ENCODE measurements at places on chromosomes 16 and 17. TPM values are rescaled to one million over a fixed set of nuclear protein-coding genes. Genes with fewer than 3 reads are reported as not detected.
A peak's percentile ranks its signal among the peaks of the same experiment; 100 is the strongest.

DNA sequence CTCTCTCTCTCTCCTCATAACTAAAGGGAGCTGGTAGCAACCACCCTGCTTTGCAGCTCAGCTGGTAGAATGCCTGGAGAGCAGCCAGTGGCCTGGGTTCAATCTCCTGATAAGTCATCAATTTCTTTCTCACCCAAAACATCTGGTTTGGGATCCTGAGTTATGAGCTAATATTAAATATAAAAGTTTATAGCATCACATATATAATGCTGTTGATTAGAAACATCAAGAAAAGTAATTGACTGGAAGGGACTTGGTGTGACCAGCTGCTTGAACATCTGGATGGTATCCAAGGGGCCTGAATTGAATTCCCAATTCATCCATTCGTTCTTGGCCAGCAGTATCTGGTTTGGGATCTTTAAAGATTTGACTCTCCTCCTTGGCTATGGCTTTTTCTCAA is 12.2 kb upstream of the ELAC2 start:
- DNase-seq, result no peak

DNA sequence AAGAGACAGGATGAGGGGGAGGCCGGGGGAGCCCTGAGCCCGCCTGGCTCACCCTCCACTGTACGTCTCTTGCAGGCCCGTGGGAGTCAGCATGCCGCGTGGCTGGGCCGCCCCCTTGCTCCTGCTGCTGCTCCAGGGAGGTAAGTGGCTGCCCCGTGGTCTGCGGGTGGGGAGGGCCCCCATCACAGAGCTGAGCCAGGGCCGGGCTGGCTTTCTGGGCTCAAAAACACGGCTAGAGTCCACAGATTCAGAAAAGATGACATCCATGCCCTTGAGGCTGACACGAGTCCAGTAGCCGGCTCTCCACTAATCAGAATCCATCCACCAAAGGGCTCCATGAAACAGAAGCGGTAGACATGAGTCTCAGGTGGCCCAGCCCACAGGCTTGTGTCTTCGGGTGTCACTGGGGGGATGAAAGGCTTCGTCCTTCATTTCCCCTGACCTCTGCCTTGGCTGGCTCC is 28.0 kb downstream of the IL21R start:
- DNase-seq, result no peak

- peak; percentile 62 for DNase-seq
These were observed 497.5 kb upstream of the SALL1 start for GRCh38 chr16:51648526-51648925.

- DNase-seq, result no peak
These were observed 2.5 kb downstream of the KRT33A start for GRCh38 chr17:41347869-41348760.

- no peak for DNase-seq
These were observed 2409.2 kb downstream of the TP53TG3F start for GRCh38 chr16:35868630-35869029.

- DNase-seq, result no peak
These were observed 11.8 kb upstream of the CLTC start for GRCh38 chr17:59607817-59608403.

DNA sequence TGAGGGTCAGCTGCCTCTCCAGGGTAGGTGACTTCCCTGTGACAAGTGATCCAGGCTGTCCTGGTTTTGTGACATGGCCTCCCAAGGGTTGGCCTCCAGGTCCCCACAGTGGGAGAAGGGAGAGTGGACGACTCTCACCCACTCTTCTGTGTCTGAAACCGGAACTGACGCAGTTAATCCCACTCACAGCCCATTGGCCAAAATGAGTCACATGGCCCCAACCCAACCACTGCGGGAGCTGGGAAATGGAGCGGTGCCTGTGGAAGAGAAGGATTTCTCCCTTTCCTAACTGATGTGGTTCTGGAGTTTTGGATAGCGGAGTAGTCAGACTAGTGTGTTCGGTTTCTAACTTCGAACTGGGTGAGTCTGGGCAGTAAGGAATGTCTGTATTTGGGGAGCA is 79.4 kb downstream of the ABCC6 start:
- DNase-seq, result no peak

- no peak for DNase-seq
These were observed 33.8 kb downstream of the CBFA2T3 start for GRCh38 chr16:88943131-88943664.

- no peak for DNase-seq
These were observed 32.1 kb upstream of the SREBF1 start for GRCh38 chr17:17868641-17869522.

DNA sequence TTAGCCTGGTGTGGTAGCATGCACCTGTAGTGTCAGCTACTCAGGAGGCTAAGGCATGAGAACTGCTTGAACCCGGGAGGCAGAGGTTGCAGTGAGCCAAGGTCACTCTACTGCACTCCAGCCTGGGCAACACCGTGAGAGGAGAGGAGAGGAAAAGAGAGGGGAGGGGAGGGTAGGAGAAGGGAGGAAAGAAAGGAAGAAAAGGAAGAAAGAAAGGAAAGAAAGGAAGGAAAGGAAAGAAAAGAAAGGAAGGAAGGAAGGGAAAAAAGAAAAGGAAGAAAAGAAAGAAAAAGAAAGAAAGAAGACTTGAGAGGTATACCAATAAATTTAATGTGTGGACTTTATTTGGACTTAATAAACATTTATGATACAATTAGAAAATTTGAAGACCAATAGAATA is 66.8 kb upstream of the FA2H start:
- DNase-seq, result no peak

DNA sequence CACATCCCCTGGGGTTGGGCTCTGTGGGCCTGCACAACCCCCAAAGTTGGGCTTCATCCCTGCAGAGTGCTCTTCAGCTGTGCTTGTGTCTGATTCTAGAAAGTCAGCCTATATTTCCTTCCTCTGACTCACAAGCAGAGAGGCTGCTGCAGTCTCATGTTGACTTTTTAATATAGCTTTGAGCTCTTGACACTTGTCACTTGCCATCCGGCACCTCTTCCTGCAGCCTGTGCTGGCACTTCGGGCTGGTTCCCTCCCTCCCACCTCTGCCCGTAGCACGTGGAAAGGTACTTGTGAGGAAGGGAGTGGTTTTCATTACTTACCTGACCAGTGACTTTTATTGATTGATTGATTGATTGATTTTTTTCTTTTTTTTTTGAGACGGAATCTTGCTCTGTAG is 19.0 kb upstream of the JPT2 start:
- DNase-seq, result no peak

ZACN gene
- total RNA-seq, result not detected

CYLD gene
- 32.6 TPM for total RNA-seq

TBC1D3I gene
- not detected for total RNA-seq
